ENCODE measurements at places on chromosomes 1 and 21.

DNA sequence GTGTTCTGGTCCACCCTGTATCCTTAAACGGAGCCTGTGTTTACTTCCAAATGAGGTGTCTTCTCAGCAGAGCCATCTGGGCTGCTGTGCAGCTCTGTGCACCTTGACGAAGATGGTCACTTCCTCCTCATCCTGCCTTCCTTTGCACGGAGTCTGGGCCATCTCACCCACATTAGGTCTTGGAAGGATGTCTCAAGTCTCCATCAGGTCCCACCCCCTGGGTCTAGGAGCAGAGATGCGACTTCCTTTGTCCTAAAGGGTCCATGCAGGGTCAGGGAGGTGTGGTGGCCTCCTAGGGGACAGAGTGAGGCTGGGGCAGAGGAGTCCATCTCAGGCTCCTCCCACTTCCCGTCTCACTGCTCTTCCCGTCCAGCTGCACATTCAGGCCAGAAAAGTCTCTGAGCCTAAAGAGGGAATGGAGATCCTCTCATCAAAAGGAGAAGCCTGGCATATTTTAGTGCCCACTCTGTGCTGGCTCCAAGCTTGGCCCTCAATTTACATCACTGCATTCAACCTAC lies 209.2 kb downstream of the MATN1 start:
- no peak for DNase-seq

- DNase-seq, result no peak
These were observed 1.1 kb upstream of the COL6A2 start for GRCh38 chr21:46096596-46097335.

GRCh38 chr1:112626887-112627286 lies 7.3 kb downstream of the CAPZA1 start:
- no peak for DNase-seq

- DNase-seq, result no peak
These were observed 20.0 kb downstream of the ADGRL2 start for GRCh38 chr1:81820765-81821164.

DNA sequence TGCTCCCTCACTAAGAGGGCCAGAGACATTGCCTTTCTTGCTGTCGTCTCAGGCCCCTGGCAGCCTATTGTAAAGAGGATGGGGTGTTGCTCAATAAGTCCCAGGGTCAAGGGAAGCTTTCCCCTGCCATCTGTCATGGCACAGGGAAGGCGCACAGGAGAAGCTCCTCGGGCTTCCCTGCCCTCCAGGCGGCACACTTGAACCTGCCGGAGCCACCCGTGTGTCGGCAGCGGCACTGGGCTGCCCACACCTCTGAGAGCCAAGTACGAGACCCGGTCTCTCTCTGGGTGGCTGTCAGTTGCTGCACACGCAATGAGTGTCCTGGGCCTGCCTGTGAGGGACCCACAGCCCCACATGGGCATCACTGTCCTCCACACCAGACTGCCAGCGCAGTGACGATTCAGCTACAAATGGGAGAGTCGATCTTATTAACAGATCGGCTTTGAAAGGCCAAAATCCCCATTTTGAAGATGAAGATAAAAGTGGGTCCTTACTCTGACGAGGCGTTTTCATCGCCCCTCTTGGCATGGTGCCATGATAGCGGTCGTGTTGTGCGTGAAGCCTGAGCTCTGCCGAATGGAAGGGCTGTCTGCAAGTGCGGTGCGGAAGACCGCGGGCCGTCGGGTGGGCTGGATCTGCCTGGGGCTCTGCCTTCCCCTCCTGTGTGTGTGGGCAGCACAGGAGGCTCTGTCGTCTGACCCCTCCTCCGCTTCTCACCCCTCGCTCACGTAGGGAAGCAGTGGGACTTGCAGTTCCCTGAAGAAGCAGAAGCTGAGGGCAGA lies 29.2 kb upstream of the PDXK start:
- no peak for DNase-seq

- no peak for DNase-seq
These were observed 189.5 kb downstream of the ZSCAN20 start for GRCh38 chr1:33661811-33662454.

DNA sequence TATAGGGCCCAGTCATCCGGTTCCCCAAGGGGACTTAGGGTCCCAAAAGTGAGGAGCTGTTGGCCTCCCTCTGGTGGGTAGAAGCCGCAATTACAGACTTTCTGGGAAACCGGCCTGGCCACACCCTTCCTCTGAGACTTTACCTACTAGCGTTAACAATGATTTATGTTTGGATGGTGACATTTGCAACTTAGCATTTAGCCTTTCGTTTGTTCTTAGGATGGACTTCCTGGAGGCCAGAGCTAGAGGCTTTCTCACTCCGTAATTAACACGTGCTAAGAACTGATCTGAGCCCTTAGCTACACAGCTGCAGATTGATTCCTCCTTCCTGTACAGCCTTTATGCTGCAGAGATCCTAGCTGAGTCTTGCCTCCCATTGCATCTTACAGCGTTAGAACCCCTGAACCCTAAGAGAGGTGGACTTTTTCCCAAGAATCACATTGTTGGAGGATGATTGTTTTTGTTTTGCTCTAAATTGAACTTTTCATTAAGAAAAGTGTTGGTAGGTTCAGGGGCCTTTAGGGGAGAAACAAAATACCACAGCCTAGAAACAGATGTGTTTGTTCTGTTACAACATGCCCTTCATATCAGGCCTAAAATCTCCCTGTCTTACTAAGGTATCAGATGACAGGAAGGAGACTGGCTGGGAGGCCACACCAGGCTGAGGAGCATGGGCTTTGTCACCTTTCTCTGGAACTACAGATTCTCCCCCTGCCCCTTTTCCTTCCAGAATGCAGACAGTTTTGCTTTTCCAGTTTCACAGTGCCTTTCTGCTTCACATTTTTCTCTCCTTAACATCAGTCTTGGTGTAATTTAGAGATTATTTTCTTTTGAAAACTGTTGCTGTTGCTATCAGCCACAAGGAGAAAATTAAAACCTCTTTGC lies 1.9 kb downstream of the S100A11 start:
- DNase-seq, result peak; percentile 75

DNA sequence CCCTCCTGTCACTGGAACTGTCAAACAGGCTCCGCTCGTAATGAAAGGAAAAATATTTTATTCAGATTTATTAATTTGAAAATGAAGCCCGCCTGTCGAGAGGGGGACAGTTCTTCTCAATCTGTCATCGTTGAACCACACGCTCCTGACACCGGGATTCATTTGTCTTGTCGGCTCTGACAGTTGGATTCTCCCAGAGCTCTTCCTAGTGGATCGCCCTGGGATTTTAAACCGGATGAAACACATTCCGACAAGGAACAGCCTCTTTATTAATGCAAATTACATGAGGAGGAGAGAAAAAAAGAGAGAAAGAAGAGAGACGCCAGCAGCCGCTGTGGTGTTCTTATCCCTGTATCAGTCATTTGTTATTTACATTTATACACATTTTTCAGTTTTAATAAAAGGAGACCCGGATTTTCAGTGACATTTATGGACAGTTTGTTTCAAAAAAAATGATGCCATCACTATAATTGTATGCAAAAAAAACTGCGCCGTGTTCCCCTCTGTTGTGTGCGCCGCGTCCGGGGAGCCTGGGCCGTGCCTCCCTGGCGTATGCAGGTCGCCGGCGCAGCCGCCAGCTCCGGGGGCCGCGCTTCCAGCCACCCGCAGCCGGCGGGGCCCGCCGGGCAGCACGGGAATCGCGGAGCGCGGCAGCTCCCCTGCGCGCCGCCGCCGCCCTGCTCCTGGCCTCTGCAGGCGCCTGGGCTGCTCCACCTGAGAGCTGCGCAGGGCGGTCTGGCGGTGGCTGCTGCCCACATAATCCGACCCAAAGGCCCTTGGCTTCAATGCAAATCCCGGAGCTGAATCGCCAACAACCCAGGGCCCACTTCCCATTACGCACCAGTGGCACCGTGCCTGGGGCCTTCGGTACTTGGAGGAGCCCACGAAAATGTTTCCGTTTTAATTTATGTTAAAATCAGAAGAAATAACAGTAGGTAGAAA lies 237.9 kb upstream of the PBX1 start:
- DNase-seq, result peak; percentile 58

DNA sequence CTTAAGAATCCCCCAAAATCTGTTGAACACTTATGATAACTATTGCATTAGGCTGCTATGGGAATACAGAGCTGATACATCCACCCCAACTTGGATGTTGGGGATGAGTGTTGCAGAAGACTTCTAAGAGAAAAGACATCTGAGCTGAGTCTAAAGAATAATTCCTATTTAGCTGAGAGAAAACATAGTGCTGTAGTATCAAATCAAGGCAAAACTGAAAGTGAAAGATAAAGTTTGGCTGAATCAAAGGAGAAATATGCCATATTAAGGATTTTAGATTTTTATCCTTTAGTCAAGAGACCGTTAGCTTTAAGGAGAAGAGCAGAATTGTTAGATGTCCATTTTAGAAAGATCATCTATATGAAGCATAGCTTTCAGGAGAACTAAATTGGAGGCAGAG lies 726.9 kb upstream of the PTBP2 start:
- DNase-seq, result no peak

Measured in nephron progenitor cell (in vitro differentiated cells).